Activated CD4-positive, alpha-beta T cell treated with anti-CD3 and anti-CD28 coated beads for 24 hours (primary cell): ENCODE measurements at places on chromosomes 16 and 17.

DNA sequence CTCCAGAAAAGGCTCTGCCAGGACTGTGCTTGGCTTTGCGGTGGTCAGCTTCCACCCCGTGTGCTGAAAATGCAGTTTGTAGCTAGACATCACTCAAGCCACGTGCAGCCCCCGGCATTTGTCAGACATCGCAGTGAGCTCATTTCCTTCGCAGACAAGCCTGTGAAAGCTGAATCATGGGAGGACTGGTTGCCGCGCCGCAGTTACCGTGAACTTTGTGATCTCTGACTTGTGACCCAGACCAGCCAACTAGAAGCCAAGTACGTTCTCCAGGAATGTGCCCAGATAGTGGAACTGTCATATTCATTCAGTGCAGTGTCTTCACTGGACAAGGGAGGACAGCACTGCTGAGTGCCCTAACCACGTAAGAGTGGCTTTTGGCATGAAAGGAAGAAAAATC, 58.1 kb downstream of the NDE1 start:
- DNase-seq: no peak

DNA sequence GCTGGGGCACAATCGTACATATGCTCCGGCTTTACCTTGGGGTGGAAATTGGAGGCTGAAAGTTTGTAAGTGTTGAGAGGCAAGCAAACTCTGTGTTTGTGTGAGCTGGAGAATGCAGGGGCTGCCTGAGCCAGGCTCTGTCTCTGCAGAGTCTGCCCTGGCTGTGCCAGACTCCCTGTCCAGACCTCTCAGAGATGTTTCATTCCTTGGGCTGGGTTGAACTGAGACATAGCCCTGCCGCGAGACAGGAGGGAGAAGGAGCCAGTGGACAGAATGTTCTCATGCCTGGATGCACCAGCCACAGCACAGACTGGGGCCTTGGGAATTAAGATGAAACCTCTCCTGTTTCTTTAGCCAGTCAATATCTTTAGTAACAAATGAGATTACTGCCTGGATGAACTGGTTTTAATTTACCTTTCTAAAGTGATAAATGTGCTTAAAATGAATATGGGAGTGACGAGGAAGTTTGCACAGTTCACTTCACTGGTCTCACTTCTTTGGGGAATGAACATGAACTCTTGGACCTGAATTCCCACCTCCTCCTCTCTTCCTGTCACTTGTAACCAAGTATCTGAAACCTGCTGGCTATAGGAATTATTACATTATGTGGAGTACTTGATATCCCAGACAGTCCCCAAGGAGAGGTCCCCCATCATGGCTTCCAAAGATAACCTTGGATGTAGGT, 40.1 kb downstream of the YPEL2 start:
- no peak for DNase-seq

DNA sequence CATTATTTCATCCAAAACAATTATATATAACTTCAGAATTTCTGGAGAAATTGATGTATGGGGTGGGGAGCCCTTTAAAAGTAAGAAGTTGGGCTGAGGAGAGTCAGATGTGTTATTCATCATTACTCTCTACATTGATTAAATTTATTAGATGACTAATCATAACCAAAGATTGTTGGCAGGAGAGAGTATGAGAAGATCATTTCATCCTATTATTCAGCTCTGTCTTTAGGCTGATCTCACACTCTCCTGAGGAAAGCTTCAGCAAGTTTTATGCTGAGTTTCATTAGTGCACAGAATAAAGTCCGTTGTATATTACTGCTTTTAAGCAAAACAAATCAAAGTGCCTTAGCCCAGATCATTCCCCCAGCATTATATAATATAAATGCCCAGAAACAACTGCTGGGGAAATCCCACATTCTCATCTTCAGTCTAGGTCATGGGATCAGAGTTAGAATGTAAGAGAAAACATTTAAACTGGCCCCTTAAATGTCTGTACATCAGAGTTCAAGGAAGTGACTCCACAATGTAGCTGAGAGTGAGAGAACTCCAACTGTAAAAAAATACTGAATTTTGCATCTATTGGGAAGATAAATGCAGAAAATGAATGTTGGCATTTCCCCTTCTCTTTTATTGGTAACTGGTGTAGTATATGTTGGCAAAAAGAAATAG, 130.1 kb upstream of the HLF start:
- no peak for DNase-seq

DNA sequence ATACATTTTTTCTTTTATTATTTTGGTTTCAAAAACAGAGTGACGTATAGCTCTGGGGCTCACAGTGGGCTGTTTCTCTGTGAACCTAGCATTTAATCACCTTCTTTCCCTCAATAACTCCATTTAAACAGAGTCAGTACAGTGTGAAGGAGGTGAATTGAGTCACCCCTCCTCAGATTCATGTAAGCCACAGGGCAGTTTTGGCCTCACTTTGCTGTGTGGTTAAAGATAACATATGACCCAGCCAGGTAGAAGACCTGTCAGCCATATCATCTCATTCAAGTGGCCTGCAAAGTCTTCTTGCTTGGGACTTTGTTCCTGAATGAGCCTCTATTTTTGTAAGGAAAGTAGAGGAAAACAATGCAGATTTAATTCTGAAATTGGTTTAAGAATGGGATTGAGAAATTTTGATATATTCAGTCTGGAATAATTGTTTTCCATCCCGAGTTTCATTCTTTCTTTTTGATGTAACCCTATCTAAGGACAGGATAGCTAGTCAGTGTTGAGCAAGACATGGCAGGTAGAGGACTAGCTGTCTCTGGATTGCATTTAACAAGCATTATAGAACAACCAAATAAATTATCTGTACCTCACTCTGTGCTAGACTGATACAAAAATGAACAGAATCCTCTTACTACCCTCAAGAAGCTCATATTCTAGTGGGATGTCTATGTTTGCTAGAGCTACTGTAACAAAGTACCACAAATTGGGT, 13.1 kb downstream of the MAP2K6 start:
- DNase-seq: no peak

- DNase-seq: no peak
Observed at GRCh38 chr17:50330151-50330775, 15.7 kb upstream of the XYLT2 start.

DNA sequence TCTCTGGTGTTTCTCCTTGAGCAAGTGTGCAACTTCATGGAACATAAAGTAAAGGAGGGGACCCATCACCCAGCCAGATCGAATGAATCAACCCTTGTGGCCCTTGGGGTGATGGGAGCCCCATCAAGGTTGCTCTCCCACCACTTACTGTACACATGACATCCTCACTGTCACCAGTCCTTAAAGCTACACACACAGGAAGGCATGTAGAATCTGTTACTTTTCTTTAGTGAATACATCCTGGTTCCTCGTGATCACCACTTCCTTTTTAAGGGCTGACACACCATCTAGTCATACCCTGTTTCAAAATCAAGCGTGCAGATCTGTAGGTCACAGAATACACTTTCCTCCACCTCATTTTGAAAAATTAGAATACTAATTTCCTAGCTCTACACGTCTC, 22.6 kb upstream of the MPHOSPH6 start:
- peak; percentile 3 for DNase-seq

GRCh38 chr17:82603981-82604448, 44.2 kb downstream of the WDR45B start:
- DNase-seq: no peak

DNA sequence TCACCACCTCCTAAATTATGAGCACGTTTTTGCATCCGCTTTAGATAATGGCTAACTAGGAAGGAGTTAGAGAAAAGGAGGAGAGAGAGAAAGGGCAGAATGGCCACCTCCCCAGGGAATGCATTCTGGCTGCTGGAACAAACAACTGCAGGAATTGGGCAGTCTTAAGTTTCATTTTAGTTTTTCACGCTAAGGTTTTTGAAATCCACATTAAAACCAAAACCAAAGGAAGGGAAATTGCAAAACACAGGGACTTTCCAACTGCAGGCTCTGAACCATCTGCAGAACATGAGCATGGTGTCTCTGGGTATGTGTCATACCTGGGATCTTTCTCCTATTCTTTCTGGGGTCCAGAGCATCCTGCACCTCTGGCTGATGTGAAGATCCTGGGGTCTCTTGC, 12.1 kb upstream of the CCL8 start:
- no peak for DNase-seq

DNA sequence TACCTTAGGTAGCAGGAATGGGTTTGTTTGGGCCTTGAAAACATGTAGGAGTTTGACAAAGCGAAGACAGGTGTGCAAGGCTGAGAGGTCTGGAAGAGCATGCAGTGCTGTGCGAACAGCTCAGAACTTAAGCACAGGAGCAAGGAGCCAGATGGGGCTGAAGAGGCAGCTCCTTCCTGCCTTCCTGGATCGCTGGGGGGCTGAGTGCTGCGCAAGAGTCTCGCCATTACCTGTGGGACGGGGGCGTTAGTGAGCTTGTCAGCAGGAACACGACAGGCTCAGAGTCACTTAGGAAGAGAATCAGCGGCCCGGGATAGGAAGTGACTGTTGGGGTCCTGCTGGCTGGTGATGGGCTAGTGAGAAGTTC, 464 bp upstream of the MRM1 start:
- DNase-seq: no peak

- no peak for DNase-seq
Observed at GRCh38 chr16:50581845-50582244, 33.6 kb downstream of the NKD1 start.

GRCh38 chr16:7703672-7704071, 371.0 kb downstream of the RBFOX1 start:
- DNase-seq: no peak

DNA sequence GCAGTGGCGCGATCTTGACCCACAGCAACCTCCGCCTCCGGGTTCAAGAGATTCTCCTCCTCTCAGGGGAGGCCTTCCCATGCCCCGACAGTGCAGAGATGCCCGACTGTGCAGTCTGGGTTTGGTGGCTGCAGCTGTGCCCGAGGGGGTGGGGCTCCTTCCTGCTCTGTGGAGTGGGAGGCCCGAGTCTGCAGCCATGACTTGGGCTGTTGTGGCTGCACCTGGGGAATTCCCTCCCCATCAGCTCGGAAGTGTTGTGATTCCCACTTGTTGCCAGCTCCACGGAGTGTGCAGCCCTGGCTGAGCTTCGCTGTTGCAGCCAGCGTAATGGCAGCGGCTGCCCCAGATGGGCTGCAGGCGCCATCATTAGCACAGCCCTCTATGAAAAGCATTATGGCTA, 66.4 kb upstream of the SMIM36 start:
- DNase-seq: no peak

- no peak for DNase-seq
Observed at GRCh38 chr16:20315764-20316163, 11.5 kb downstream of the GP2 start.

DNA sequence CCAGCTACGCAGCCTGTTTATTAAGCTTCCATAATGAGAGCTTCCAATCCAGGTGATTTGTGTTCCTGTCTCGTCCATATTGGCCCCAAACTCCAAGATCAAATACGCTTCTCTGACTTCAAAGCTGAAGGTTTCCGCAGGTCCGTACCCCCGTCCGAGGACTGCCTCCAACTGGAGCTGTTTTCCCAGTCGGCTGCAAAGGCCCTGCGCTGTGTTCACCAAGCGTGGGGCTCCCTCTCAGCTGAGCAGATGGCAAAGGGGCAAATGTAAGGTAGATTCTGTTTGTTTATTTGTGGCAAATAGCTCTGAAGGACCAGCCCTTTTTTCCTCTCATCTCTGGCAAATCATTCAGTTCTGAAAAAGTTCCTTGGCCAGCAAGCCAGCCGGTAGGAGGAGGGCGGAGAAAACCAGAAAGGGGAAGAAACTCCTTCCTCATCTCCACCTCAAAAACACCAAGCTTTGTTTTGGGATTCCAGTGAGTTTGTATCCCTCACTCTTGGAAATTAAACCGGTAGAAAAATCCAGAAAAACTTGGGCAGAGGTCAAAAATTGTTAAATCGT, 35.2 kb downstream of the NXN start:
- no peak for DNase-seq

- no peak for DNase-seq
Observed at GRCh38 chr17:18108401-18109312, at the start of gene MYO15A. MYO15A (plus strand) TSS chr17:18108756; CDS start chr17:18118801, 10,045 bp downstream.

DNA sequence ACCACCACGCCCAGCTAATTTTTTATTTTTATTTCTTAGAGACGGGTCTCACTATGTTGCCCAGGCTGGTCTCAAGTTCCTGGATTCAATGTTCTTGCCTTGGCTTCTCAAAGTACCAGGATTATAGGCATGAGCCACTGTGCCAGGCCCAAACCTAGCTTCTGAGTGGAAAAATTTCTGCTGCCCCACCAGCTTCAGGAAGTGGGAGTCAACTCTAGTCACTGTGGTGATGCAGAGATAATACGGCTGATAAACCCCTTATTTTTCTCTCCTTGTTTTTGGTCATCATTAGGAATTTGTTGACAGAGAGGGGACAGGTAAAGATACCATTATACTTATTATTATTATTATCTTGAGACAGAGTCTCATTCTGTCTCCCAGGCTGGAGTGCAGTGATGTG, 27.8 kb upstream of the PHOSPHO1 start:
- no peak for DNase-seq

DNA sequence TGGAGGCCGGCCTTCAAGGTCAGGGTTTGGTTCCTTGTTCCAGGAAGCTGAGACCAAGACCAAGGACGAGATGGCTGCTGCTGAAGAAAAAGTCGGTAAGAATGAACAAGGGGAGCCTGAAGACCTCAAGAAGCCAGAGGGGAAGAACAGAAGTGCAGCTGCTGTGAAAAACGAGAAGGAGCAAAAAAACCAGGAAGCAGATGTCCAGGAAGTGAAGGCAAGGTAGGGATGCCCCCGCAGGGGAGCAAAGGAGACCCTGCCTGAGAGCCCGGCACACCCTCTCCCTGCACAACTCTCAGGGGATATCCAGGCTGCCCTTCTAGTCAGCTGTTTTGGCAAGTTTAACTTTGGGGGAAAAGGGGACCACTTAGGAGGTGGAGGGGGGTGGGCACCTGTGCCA, 29.0 kb downstream of the RNF213 start:
- DNase-seq: no peak

DNA sequence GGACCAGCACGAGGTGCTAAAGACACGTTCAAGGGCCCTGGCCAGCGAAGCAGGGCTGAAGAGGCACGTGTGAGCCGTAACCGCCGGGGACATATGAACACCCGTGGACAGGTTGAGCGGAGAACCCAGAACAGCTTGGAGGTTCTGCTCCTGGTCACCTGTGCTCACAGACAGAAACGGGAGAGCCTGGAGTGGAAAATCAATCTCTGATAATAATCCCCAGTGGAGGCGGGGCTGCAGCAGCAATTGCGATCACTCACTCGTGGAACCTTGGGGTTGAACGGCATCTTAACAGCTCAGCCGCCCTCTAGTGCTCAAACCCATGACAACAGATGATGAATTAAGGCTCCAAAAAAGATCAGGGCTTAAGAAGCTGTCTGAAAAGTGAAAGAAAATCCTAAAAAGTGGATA, 25.6 kb downstream of the WIPI1 start:
- no peak for DNase-seq

- DNase-seq: no peak
Observed at GRCh38 chr17:75530837-75531720, 5.6 kb downstream of the LLGL2 start.

- no peak for DNase-seq
Observed at GRCh38 chr16:83561876-83562275, 245.9 kb upstream of the HSBP1 start.

GRCh38 chr16:54120846-54121480, 165.6 kb downstream of the IRX3 start:
- DNase-seq: no peak

DNA sequence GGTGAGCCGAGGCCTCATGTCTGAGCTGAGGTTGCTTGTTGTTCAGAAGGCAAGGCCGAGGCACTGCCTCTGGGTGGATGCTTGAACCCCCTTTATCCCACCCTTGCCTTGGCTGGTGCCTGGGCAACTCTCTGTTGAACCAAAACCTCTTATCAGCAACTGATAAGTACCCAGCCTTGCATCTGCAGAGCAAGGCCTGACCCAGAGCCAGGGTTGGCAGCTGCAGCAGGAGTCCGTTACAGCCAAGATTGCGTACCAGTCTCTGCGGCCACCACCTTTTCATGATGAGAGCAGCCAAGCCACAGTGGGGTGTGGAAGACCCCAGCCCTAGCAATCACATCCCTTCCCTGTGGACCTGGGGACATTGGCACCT, 118.3 kb downstream of the RAB11FIP4 start:
- DNase-seq: no peak
